ENCODE measurements at places on chromosomes 5 and 9.

DNA sequence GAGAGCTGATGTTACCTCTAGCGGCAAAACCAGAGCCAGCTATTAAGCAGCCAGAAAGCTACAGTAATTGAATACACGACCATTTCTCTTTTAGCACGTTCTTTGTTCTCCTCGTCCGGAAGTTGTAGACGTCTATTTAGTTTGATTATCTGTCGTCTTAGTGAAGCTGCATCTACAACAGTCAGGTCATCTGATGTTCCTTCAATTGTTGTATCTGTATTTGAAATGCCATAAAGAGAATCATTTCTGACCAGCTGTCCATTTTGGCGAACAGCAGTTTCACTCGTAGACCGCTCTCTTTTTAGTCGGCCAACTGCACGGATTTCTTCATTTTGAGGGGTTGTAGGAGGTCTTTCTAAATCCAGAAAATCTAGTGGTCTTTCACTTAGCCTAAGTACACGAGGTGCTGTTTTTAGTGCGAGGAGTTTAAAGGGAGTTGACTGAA lies 12.6 kb downstream of the PDE6A start:
- DNase-seq: no peak

- no peak for DNase-seq
Measured at GRCh38 chr9:121840838-121841760, 189.7 kb downstream of the DAB2IP start.

DNA sequence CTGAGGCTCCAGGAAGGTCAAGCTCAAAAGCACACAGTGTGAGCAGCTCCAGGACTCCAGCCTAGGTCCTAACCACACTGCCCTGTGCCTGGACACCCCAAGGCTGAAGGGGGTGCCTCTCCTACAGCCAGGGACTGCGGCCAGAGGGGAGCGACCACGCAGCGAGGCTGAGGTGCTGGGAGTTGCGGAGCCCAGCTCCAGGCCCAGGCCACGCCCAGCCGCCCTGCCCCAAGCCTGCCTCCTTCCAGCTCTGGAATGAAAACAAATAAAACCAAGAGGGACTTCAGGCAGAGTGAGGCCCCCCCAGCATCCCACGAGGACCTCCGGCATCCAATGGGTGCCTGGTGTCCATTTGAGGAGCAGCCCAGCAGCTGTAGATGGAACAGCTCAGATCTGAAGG lies 15.2 kb downstream of the VAV2 start:
- no peak for DNase-seq

DNA sequence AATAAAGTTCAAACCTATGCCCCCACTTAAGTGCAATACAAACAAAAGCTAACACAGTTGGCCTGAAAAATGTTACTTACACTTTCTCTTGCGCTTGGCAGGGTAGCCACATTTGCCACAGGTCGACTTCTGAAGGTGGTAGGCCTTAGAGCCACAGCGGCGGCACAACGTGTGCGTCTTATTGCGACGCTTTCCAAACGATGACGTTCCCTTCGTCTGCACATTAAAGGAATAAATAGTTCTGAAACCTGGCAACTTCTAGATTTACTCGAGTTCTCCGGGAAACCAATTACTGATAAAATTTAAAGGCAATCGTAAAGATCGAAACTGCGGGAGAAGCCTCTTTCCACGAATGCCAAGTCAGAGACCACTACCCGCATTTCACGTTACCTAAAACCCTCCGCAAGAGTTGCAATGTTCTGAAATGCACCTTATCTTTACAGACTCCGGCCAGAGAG lies 602 bp downstream of the RPL37 start:
- peak; percentile 32 for DNase-seq

DNA sequence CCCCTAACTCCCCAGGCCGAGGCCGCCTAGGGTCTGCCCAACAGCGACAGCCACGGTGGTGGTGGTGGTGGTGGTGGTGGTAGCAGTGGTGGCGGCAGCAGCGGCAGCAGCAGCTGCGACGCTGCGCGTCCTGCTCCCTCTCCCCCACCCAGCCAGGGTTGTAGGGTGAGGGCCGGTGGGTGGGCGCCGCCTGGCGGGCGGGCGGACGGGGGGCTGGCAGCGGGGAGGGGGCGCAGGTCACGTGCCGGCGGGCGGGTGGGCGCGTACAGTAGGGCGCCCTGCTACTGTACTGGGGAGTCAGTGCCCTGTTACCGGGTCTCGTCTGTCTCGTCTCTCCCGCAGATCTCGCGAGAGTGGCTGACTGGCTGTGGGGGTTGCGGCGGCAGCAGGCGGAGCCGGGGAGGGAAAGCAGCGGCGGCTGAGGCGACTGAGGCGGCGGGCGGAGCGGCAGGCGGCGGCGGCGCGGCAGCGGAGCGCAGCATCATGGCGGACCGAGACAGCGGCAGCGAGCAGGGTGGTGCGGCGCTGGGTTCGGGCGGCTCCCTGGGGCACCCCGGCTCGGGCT lies at the start of gene PURA:
PURA (plus strand) TSS at position 411 of the 565 bp plus-strand sequence; CDS start at position 484, 73 bp downstream.
- DNase-seq: peak; percentile 94

DNA sequence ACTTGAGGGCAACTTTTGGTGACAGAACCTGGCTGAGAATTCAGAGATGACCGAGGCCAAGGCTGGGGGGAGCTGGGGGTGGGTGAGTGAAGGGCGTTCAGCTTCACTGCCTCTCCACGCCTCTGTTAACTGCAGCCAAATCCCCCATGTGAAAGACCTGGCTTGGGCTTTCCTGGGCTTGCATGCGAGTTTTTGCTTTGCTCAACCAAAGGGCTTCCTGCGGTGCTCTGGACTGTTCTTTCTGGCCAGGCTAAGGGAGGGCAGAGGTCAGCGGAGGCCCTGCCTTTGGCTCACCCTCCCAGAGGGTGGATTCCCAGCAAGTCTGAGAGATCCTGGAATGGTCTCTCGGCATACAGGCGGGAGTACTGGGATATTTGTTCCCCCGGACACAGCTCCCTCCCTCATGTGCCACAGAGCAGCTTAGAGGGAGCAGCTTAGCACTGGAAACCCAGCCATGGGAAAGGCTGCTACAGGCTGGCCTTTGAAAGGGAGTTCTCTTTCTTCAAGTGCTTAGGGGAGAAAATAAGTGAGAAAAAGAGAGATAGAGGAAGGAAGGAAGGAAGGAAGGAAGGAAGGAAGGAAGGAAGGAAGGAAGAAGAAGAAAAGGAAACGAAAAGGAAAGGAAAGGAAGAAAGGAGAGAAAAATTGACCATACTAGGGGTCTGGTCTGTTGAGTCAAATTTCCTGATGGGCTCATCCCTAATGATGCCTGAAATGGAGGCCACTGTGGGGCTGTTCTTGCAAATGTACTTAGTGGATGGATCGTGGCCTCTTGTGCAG lies 158.8 kb downstream of the FGF18 start:
- DNase-seq: no peak

DNA sequence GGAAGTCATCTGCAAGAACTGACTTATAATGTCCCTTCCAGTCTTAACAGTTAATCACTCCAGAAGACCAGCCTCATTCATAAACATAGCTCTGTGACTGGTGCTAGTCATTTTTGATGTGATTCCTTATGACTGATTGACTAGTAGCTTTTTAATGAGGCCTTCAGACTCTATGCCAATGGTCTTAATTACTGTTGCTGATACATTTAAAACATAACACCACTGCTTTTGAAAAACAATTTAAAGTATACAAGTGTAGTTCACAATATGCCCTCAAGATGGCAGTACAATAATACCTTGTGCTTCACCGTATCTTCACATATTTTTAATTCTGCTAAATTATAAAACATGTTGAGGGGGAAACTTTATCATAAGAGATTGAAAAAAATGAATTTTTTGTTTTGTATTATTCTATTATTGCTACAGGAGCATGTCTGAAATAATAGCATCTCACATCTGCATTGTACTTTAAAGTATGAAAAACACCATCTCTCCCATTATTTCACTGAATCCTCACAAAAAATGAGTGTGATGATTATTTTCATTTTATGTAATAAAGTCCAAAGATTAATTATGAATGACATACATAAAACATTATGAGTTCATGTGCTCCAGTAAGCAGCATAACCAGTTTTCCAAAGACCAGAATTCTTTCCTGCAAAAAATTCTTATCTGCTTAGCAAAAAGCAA lies 55.2 kb upstream of the SHISAL2B start:
- DNase-seq: no peak

DNA sequence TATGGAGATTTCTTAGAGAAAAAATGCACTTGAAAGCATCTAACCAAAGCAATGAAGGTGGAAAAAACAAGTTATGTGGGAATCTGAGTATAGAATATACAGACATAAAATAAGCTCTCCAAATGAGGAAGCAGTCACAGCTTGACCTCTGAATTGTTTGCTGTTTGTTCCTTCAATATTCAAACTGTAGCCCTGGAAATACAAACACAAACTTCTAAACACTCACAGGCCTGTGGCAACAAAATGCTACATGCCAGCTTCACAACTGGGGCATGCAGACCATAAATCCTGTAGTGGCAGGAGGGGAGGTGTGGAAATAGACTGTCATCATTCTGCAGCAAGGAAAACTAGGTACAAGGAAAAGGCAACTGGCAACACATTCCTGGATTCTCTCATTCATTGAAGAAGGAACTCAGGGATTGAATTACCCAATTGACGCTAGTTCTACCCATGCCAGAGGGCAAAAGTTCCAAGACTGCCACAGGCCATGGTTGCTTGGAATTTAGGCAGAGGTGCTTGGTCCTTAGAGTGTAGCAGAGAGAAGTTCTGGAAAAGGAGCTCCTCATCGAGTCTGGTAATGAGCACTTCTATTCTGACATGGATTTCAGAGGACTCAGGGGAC lies 349.6 kb downstream of the PDE4D start:
- no peak for DNase-seq

GRCh38 chr9:115461280-115461679 lies 343.3 kb upstream of the TNC start:
- DNase-seq: no peak

DNA sequence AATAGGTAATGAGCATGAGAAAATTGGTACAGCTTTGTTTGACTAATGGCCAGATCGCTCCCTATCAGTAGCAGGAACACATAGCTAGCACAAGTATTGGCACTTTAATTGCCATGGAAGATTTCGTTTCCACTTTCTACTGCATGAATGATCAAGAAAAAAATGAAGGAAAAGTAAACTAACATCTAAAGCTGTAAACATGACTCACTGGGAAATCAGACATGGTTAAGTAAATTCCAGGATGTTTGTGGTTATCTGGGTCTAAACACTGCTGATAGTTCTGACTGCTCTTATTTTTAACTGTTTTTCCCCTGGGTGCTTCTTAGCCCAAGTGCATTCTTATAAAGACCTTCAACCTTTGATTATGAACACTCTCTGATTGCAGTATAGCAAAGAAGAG lies 388.9 kb downstream of the NR2F1-AS1 start:
- DNase-seq: no peak
